ENCODE measurements at places on chromosomes 13 and 19. TPM values are rescaled to one million over a fixed set of nuclear protein-coding genes. Genes with fewer than 3 reads are reported as not detected.

Gene KASH5
- 0.19 TPM for total RNA-seq

DNA sequence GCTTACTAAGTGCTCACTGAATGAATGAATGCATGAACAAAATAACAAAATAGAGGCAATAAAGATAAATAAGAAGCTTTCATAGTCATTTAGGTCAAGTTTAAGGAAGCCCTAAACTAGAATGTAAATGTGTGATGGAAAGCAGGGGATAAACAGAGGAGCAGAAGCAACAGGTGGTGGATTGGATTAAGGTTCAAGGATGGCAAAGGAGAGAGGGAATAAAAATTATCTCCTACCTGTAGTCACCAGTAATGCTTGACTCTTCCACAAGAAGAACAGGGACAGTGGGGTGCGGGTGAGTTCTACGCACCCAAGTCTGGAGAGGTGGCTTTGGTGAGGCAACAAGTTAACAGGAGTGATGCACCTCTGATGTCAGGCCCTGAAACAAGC, 212.4 kb downstream of the ZIC5 start:
- no peak for DNase-seq
- no peaks in the 10 kb centered on the region for H3K4me1 ChIP-seq
- no peak overlapping the region for H3K27ac ChIP-seq
- no peak overlapping the region for H3K4me3 ChIP-seq

DNA sequence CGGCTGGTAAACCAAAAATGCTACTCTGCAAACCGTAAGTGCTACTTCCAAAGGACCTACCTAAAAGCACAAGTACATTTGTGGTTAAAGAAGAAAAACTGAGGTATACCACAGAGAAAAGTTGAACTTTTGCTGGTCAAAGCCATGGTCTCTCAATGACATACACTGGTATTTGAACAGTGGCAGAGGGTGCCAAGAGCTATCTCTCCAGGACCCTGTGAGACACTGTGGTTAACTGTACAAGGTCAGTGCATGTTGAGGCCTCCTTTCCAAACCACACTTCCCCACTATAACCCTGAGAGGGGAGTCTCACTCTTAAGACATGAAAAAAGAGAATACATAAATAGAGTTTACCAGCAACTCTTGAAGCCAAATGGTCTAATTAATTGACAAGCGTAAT, 49.5 kb downstream of the COL4A1 start:
- H3K27me3 ChIP-seq: no peaks in the 10 kb centered on the region
- no peak overlapping the region for H3K27ac ChIP-seq
- peaks cover 2% of the 10 kb centered on the region for H3K4me1 ChIP-seq
- H3K4me3 ChIP-seq: no peak overlapping the region

DNA sequence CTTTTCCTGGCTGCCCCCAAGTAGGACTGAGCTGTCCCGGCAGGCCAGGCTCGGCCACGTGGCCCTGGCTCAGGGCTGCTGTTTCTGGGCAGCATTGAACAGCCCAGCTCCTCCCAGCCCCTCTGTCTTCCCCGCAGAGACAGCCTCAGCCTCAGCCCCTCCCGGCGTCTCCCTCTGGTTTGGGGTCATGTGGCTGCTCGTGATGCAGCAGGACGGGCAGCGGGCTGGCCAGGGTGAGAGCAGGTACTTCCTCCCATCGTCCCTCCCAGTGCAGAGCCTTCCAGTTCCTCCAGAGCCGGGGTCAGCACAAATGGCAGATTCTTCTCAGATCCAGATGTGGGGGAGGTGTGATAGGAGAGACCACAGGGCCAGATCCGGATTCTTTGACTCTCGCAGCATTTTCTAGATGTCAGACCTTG, 114.6 kb downstream of the KDM4B start:
- no peak overlapping the region for H3K27ac ChIP-seq
- DNase-seq: no peak
- H3K4me3 ChIP-seq: no peak overlapping the region
- peaks cover 5% of the 10 kb centered on the region for H3K4me1 ChIP-seq
- no peaks in the 10 kb centered on the region for H3K27me3 ChIP-seq
- peaks cover 9% of the 10 kb centered on the region for H3K36me3 ChIP-seq

Gene PRKCG
- 10.6 TPM for total RNA-seq

- H3K27ac ChIP-seq: no peak overlapping the region
- H3K36me3 ChIP-seq: no peaks in the 10 kb centered on the region
- H3K4me3 ChIP-seq: no peak overlapping the region
- DNase-seq: no peak
- no peaks in the 10 kb centered on the region for H3K4me1 ChIP-seq
- 0 out of 2 replicates have a peak, but pooled peaks cover 8% of the 10 kb centered on the region for H3K27me3 ChIP-seq
Measured at GRCh38 chr19:54297759-54298305, 15.1 kb downstream of the LILRA5 start.

- peaks cover 5% of the 10 kb centered on the region for H3K4me1 ChIP-seq
- DNase-seq: peak; percentile 57
- H3K4me3 ChIP-seq: no peak overlapping the region
- H3K27ac ChIP-seq: no peak overlapping the region
- H3K36me3 ChIP-seq: no peaks in the 10 kb centered on the region
Measured at GRCh38 chr19:11963566-11964355, 1.1 kb upstream of the ZNF763 start.

- DNase-seq: no peak
- H3K27ac ChIP-seq: no peak overlapping the region
- no peaks in the 10 kb centered on the region for H3K36me3 ChIP-seq
- no peaks in the 10 kb centered on the region for H3K4me1 ChIP-seq
Measured at GRCh38 chr13:79973533-79973963, 367.4 kb downstream of the SPRY2 start.
